ENCODE measurements at places on chromosomes 2 and 18.

DNA sequence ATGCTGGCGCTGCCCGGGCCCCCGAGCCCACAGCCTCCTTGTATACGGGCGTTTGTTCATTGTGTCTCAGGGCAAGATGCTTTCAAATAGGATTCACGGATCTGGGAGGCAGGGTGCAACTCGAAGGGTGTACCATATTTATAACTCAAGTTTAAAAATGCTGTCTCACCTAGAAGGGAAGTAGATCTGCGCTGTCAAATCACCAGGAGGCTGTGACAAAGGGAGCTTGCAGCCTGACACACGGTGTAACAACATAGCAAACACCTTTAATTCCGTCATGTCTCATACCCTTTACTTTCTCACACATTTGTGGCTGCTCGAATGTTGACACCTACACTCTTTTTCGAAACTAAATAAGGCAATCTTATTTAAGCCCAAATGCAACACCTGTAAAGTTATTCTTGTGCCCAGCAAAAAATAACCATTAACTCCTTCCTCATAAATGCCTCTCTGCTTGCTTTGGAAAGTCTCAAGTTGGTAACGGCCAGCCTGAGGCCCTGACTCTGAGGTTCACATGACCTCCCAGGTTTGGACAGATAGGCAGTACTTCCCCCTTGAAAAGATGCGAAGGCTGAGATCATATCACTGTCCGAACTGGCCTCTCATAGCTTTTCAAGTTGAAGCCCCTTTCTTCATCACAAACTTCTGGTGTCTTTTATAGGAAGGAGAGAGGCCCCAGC is 11.6 kb downstream of the ZEB2 start:
- DNase-seq = no peak

GRCh38 chr2:236786751-236787150 is 217.1 kb downstream of the ACKR3 start:
- DNase-seq = no peak

- DNase-seq = no peak
These were observed 746.0 kb upstream of the CDH2 start for GRCh38 chr18:28922936-28923335.

GRCh38 chr18:59455728-59456276 is 96.7 kb upstream of the LMAN1 start:
- DNase-seq = no peak

GRCh38 chr18:70015127-70015526 is 67.5 kb upstream of the CD226 start:
- DNase-seq = no peak

DNA sequence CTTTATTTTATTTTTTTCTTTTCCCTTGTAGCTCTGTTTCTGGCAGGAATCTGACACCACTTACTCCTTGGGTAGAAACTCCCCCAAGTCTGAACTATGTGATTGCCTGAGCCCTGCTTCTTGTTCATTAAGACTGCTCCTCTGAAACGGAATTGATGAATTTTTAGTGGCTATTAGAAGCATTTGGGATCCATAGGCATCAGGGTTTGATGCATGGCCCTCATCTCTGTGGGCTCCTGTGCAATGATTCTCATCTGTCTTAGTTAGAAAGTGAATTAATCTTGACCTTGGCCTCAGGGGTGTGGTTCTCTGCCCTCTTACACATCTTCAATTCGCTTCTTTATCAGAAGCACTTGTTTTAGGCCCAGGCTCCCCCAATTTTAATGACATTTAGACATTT is 31.0 kb upstream of the DARS1 start:
- DNase-seq = no peak

DNA sequence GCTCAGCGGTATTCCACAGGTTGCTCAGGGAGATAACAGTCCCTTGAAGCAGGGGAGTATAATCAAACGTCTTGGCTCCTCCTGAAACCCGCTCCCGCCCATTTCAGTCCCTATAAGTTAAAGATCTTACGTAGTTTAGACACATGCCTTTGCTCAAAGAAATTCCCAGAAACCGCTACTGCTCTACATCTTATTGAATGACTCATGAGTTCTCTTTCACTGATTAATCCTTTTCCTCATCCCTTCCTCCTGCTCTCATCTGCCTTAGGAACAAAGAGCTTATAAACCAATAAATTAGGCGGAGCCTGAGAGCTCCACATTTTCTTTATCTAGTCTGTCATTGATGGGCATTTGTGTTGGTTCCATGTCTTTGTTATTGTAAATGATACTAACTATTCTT is 4.2 kb upstream of the SERPINB4 start:
- DNase-seq = no peak

- no peak for DNase-seq
These were observed 263.2 kb downstream of the EXOC6B start for GRCh38 chr2:72562451-72563153.

DNA sequence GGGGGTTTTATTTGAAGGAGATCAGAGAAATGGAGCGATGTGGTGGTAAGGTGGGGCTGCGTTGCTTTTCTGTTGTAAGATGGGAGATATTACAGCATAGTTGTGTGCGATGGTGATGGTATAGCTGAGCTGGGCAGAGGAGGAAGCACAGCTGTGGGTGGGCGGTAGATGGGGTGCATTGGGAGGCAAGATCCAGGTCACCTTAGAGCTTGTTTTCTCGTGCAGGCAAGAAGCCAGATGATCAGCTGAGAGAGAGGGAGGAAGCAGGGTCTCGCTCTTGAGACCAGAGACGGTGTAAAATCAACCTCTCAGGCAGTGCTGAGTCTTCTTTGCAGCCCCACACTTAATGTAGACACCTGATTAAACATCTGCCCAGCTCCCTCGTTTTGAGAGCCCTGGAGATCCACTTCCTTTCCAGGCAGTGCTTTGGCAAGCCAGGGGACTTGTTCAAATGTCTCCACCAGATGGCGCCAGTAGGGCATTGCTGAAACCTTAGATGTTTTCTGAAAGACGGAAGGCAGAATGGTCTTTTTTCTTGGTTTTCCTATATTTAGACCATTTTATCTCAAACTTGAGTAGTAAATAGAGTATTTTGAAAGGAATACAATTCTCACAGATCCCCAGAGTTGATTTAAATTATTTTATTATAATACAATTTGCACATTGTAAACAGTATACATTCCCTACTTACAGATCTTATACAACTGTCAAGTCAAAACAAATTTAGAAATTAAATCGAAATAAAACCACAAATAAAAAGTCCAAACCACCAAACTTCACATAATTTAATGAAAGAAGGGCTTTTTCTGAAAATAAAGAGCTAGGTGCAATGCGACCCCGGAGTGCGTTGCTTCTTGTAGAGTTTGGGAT is 21.1 kb upstream of the LYPD6B start:
- DNase-seq = peak; percentile 70

DNA sequence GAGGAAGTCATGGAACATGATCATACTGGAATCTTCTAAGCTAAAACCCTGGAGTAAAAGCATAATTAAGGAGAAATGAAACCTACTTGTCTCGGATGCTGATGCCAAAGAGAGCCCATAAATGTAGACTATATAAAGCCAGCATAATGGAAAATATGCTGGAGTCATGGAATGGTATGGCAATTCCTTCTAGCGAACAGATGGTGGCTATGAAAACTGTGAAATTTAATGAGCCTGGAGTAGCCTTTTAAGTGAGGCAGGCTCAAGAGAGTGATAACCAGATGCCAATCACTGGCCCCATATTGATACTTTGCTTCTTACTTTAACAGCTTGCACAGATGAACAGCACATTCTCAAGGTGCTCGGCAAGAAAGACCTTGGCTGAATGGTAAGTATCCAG is 206.3 kb downstream of the PID1 start:
- no peak for DNase-seq

DNA sequence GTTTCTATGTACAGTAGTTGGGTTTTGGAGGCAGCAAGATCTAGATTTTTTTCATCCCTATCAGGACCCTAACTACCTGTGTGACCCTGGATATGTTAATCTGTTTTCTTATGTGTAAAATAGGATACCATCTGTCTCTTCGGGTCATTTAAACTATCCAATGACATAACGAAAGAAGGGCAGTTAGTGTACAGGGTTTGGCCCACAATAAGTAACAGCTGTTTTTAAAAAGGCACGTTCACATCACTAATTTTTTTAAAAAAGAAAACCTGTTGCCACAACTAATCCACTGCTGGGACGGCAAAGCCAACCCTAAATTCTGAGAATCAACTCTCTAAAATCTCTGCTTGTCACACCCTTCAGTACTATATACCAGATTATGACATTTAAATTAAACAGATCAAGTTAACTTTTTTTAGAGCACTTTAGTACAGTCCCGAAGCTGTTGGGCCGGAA is 869 bp downstream of the USP40 start:
- no peak for DNase-seq

GRCh38 chr2:168448980-168449379 is 7.1 kb upstream of the CERS6 start:
- DNase-seq = no peak

- DNase-seq = peak; percentile 43
These were observed at the start of gene ITGA6 for GRCh38 chr2:172427256-172427989. TSS of gene ITGA6 (plus strand) at chr2:172427586.

GRCh38 chr18:76486038-76486437 is 9.0 kb downstream of the ZNF516 start:
- no peak for DNase-seq

DNA sequence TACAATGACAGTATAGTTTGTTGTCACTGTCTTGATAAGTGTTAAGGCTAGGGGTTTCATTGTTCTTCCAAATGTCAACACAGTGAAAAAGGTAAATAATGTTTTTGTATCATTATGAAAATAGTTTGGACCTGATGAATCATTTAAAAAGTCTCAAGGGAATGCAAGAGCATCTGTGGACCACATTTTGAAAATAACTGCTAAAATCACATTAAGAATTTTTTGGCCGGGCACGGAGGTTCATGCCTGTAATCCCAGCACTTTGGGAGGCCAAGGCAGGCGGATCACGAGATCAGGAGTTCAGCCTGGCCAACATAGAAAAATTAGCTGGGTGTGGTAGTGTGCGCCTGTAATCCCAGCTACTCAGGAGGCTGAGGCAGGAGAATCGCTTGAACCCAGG is 10.3 kb downstream of the SCN1A start:
- DNase-seq = no peak

- DNase-seq = no peak
These were observed 313.8 kb downstream of the PIK3C3 start for GRCh38 chr18:42268798-42269197.

GRCh38 chr2:174611854-174612253 is 14.2 kb upstream of the WIPF1 start:
- DNase-seq = no peak

DNA sequence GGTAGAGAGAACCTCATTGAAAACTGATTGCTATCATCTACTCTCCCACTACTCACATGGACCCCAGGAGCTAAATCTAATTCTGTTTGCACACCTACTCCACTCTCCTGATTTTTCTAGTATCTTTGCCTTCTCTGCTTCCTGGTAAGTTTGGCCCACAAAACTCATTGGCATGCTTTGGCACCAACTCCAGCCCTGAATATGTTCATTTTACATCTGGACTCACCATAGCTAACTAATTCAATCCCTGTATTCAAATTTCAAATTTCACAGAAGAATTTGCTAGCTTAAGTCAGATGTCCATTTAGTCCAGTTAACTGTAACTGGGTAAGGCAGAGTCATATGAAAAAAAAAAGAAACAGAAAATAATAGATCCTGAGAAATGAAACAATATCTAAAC is 442.1 kb downstream of the SUCLG1 start:
- no peak for DNase-seq

- no peak for DNase-seq
These were observed 186.6 kb downstream of the MYO5B start for GRCh38 chr18:50008306-50008705.

DNA sequence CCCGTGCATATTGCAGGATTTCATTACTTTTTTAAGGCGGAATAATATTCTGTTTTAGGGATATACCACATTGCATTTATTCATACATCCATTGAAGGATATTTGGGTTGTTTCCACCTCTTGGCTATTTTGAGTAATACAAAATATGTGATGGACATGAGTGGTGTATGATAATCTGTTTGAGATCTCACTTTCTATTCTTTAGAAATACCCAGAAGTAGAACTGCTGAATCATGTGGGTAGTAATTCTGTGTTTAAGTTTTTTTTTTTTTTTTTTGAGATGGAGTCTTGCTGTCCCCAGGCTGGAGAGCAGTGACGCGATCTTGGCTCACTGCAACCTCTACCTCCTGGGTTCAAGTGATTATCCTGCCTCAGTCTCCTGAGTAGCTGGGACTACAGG is 201.4 kb downstream of the NYAP2 start:
- DNase-seq = no peak

- no peak for DNase-seq
These were observed 104.4 kb downstream of the RGPD3 start for GRCh38 chr2:106363791-106364190.

DNA sequence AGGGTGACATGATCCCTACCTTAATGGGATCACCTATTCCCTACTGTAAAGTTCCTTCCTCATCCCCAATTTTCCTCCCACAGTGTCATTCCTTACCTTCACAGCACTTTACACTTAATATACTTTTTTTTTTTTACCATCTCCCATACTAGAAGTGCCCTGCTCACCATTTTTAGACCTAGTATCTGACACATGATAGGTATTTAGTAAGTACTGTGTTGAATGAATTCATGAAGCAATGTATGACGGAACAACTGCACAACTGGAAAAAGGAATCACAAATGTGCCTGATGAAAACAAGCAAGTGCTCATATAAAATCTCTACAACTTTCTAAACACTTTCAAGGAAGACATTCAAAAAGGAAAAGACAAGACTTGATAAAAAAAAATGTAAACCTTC is 77.0 kb upstream of the ST8SIA5 start:
- no peak for DNase-seq

DNA sequence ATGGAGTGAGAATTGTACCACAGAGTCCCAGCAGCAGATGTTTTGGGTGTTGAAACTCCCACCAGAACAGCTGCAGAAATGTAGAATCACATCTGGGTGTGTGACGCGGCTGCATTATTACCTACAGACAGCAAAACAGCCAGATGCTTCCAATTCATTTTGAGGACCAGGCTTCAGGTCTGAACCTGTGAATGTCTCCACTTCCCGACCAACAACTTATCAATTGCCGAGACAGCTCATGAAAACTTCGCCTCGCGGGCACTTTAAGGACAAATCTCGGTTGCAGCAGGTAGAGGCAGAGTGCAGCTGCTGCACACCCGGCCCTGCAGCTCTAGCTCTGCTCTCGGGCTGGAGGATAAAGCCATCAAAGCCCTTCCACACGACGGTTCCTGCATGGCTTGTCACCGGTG is 202.0 kb downstream of the HRH4 start:
- DNase-seq = no peak

- DNase-seq = no peak
These were observed 295.1 kb upstream of the KYNU start for GRCh38 chr2:142582317-142582716.

GRCh38 chr2:239758279-239758877 is 266.8 kb downstream of the NDUFA10 start:
- DNase-seq = no peak

GRCh38 chr2:236526455-236527158 is 43.0 kb upstream of the ACKR3 start:
- no peak for DNase-seq

DNA sequence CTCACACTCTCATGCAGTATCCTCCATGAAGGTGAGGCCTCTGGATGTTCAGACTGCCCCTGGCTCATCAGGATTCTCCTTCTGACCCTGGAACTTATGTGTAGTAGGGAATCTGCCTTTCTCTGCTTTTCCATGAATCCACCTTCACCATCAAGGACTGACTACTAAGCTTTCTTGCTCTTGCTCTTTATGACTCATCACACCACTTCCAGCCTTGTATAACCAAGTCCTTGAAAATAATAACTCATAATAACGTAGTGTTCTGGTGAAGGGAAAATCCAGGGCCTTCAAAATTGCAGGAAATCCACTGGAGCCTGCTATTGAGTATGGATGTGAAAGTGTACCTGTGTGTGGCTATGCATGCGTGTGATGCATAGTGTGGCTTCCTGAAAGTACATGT is 11.3 kb upstream of the KCNS3 start:
- no peak for DNase-seq

GRCh38 chr2:68317971-68318913 is 1.5 kb downstream of the CNRIP1 start:
- no peak for DNase-seq
